ENCODE measurements at places on chromosomes 13 and 19.

GRCh38 chr19:54439174-54439851, 9.7 kb upstream of the LENG8 start:
- DNase-seq = no peak

DNA sequence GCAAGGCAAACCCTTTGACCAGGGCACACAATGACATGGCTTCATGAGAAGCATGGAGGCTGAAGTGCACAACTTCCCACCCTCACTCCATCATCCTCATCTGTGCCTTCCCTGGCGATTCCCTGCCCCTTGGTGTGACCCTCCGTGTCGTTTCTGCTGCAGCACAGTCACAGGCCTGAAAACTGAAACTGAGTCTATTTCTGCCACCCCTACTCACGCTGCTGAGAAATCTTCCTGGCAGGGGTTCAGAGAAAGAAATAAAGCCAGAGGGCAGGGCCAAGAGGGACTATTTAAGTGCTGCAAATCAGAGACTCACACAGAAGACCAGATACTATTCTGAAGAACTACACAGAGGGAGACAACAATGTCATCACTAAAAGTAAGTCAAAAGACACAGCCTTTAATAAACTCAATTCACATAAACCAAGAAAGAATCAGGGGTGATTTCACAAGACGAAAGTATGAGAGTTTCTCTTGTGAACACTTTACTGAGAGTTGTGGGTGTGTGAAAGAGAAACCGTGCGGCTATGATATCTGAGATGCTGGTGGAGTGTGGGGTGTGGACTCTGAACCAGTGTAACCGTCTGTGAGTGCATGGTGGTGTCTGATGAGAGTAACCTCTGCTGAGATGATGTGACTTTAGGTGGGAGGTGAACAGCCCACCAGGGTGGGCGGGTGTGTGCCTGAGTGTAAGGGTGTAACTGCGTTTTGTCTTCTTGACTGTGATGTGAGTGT, 23.5 kb downstream of the LGALS16 start:
- DNase-seq = no peak

DNA sequence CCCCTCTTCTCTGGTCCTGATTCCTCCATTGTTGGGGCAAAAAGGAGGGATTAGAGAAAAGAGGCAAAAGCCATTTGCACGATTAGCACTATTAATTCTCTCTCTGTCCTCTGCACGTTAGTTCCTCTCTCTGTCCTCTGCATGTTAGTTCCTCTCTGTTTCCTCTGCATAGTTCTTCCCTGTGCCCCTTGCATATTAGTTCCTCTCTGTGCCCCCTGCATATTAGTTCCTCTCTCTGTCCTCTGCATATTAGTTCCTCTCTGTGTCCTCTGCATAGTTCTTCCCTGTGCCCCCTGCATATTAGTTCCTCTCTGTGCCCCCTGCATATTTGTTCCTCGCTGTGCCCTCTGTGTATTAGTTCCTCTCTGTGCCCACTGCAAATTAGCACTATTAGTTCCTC, 847.2 kb upstream of the GPC6 start:
- no peak for DNase-seq

DNA sequence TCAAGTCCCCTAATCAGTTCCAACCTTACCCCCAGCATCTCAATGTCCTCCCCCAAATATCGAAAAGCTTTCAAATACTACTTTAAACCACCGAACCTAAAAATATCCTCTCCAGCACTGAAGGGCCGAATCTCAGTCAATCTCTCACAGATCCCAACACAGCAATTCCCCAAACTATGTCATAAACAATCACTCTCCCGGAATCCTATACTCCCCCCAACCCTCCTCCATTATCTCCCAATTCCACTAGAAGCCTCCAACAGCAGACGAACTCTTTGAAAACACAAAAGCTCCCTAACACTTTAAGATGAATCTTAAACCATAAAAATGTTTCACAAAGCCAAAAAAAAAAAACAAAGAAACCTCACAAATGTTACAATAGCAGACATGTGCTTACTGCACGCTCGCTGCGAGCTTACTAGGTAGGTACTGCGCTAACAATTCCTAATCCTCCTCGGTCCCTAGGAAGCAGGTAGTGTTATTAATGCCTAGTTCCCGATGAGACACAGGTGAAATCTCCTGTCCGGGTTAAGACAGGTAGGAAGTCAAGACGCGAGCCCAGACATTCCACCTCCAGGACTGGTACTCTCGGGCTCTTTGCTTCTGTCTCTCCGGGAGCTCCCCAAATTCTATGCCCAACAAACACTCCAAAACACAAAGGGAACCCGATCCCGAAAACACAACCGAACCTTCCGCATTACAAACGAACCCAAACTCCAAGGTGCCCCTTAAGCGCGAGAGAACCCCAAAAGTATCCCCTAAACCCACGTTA, 14.2 kb downstream of the FBXO46 start:
- no peak for DNase-seq

DNA sequence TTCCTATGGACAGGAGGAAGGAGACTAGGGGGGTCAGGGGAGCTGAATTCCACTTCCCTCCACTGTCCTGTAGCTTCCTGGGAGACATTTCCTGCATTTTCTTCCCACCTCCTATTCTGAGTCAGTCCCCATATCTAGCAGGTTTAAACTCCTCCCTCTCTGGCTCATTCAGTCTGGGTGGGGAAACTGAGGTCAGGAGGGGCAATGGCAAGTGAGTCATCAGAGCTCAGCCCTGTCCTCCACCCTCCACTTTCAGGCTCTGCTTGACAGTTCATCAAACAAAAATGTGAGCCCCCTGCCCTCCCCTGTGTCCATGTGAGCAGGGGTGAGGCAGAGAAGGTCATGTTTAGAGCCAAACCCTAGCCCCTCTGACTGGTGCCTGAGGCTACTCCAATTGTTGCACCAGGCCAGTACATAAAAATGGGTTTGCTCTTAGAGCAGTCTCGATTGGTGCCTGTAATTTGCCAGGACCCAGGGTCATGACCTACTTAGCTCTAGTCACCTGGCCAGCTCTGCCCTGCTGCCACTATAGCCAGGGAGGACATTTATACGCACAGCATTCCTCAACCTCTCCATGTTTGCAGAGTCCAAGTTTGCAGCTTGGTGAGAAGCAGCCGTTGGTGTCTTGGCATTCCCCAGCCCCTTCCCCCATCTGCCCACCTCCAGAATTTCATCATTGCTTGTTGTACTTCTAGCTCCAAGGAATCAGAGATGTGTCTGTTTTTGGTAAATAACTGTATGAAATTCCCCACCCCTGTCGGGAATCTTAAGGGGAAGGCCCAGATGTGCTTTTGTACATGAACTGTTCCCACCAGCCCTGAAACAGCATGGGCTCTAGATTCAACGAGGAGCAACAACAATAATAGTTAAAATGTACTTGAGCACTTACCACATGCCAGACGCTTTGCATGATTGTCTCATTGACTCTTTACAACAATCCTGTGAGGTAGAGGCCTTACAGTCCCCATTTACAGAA, 20.7 kb downstream of the SAMD4B start:
- DNase-seq = no peak

- DNase-seq = no peak
These were observed 173.9 kb downstream of the DCLK1 start for GRCh38 chr13:35957241-35957731.

DNA sequence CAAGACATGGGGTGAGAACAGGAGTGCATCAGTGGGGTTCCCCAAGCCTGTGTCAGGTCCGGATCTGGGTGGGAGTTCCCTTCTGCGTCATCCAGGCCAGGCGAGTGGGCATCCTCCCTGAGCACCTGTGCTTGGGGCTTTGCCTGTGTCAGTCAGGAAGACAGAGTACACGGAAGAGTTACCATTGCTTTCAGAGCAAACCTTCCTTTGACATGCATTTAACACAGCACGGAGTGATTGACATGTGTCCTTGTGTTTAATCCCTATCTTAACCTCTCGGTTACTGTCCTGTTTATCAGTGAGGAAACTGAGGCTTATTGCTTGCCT, 47.6 kb downstream of the CAPN12 start:
- DNase-seq = no peak

DNA sequence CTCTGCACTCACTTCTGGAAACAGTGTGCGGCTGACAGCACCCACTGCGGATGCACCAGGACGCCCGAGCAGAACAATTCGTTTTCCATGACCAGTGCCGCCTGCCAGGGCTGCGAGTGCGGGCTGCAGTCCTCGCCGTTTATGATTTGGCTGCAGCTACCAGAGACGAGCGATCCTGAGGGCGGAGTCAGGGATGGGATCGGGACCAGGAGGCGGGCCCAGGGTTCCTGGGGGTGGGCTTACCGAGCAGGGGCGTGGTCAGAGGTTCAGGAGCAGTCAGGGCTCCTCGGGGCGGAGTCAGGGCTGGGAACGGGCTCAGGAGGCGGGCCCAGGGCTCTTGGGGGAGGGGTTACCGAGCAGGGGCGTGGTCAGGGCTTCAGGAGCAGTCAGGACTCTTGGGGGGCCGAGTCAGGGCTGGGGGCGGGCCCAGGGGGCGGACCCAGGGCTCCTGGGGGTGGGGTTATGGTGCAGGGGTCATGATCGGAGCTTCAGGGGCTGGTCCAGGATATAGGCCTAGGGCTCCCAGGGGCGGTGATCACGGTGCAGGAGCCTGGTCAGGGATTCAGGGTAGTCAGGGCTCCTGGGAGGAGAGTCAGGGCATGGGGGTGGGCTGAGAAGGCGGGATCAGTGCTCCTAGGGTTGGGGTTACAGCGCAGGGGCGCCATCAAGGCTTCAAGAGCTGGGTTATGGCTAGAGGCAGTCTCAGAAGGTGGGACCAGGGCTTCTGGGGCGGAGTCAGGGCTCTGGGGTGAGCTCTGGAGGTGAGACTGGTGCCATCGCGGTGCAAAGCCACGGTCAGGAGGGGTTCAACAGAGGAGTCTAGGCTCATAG, 1.7 kb downstream of the KLK4 start:
- peak; percentile 14 for DNase-seq

- no peak for DNase-seq
These were observed 573.7 kb downstream of the IRS2 start for GRCh38 chr13:109212650-109213049.

DNA sequence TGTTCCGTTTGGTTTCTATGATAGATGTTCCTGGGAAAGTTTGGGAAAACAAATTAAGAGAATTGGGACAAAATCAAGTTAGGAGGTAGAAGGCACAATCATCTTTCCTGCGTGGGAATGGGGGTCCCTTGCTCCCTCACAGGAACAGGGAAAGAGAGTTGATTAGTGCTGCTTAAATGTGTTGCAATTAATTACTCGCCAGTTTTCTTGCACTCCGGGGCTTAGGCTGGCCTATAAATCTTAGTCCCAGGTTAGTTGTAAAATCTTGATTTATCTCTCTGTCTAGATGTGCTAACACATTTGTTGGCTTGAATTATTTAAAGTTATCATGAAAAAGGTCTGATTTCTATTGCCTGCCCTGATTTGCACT, 10.1 kb downstream of the B3GLCT start:
- no peak for DNase-seq

GRCh38 chr13:71217827-71218226, 649.2 kb downstream of the DACH1 start:
- DNase-seq = no peak

DNA sequence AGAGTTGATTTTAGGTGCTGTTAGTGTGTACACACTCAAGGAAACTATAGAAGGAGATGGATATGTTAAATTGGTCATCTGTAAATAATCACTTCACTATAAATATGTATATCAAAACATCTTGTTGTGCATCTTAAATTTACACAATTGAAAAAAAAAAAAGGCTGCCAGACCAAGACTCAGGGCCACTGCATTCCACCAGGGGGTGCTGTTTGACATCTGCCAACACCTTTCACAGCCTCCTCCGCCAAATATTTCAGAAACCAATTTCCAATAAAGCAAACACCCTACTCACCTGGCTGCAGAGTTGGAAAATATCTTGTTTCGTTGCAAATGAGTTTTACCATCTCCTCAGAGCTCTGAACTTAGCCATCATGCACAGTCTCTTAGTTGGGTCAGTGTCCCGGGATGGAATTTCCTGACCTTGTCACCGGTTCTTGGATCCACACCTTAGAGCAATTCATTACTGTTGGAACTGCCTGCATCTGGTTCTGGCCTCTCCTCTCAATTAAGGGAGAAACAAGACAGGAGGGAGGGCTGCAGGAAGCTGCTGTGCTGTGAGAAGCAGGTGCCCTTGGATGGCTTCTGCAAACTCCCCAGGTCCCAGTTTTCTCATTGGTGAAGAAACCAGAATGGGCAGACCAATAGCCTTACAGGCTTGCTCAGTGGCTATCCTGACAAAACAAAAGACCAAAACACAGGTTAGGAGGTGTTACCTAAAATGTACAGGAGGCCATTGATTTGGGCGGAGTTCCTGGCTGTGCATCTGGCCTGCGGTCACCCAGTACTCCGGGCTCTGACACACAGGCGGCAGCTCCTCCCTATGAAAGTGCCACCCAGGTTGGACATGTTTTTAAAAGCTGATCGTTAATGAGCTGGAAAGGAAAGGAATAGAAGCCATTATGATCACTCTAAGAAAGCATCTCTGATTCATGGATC, 746.6 kb downstream of the UQCRFS1 start:
- DNase-seq = peak; percentile 23

DNA sequence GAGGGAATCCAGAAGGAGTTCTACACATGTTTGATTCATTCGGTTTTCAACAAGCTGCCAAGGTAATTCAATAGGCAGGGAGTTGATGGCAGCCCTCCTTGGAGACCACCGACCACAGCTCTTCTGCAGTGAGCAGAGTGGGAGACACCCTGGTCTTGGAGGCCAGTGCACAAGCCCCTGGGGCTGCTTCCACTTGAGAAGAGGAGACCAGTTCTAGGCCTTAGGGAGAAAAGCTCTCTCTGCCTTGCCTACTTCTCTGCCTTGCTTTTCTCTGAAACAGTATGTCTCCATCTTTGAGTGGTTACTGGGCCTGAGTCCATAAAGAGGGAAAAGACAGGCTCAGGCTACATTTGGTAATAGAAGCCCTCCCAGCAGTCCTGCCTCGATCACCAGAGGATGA, 671.9 kb downstream of the UQCRFS1 start:
- DNase-seq = no peak

DNA sequence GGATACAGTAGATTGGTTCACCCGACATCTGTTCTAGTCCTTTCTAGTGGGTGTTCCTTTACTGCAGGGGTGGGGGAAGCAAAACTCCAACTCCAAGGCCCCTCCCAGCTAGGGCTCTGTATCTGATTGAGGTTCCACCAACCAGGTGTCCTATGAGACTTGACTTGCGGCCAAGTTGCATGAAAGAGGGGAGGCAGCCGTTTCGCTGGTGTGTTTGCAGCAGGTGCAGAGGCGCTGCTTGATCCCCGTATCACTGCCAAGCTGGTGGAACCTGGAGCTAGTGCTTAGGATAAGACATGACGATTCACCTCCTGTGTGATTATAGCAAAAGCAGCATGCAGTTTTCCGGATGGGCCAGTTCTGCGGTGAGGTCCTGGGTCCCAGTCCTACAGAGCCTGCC, 338.2 kb downstream of the UQCRFS1 start:
- no peak for DNase-seq

- peak; percentile 5 for DNase-seq
These were observed 6.9 kb upstream of the CBY2 start for GRCh38 chr13:45695198-45695730.

- DNase-seq = no peak
These were observed 3.5 kb downstream of the CYP4F22 start for GRCh38 chr19:15511671-15512424.

Data from stimulated activated CD4-positive, alpha-beta T cell treated with anti-CD3 and anti-CD28 coated beads, Interleukin-12 subunit alpha, Interleukin-12 subunit beta, amount 100 ng/mL, for 24 hours (primary cell).